Stimulated activated CD8-positive, alpha-beta memory T cell treated with anti-CD3 and anti-CD28 coated beads, Interleukin-7, amount 100 ng/mL, for 24 hours (primary cell): ENCODE measurements at places on chromosomes 13 and 19.
A peak's percentile ranks its signal among the peaks of the same experiment; 100 is the strongest.

DNA sequence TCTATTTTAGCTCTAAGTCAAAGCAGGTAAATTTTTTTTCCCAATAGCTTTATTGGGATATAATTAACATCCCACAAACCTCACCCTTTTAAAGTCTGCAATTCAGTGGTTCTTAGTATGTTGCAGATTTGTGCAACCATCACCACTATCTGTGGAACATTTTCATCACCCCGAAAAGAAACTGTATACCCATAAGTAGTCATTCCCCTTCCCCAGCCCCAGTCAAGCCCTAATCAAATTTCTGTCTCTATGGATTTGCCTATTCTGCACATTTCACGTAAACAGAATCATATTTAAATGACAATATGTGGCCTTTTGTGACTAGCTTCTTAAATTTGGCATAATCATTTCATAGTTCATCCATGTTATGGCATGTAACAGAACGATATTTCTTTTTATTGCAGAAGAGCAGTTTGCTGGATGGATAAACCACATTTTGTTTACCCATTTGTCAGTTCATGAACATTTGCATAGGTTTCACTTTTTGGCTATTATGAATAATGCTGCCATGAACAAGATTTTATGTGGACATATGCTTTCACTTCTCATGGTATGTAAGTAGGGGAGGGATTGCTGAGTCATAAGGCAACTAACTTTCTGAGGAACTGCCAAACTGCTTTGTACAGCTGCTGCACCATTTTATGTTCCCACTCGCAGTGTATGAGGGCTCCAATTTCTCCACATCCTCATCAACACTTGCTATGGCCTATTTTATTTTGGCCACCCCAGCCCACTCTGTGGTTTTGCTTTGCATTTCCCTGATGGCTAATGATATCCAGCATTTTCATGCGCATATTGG lies 10.9 kb downstream of the SLC46A3 start:
- DNase-seq: no peak

GRCh38 chr13:51251480-51251879 lies 29.3 kb downstream of the FAM124A start:
- DNase-seq: no peak

DNA sequence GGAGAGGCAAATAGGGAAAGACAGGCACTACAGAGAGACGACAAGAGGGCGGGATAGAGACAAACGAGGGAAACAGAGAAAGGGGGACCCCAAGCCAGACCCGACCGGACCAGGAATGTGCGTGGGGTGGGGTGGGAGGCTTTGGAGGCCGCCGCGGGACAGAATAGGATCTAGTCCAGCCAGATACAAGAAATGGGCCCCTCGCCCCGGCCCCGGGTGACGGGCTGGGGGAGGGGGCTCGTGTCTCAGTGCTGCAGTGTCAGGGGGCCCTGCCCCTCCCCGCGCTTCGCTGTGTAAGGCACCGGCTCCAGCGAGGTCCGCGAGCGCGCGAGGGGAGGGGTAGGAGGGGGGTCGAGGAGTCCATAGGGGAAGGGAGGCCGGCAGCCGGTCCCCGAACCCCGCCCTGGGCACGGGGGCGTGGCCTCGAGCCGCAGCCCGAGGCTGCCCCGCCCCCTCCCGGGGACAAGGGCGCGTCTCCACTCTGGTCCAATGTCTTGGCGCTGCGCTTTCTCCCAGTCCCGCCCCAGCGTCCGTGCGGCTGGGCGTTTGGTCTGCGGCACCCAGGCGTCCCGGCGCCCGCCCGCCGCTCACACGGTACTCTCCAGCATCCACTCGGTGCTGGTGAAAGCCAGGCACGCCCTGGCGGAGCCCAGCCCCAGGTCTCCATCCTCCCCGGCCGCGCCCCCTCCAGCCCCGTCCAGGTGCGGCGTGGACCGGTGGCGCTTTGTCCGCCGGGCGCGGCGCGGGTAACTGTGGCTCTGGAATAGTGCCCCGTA lies 11.0 kb downstream of the IFNL1 start:
- no peak for DNase-seq

DNA sequence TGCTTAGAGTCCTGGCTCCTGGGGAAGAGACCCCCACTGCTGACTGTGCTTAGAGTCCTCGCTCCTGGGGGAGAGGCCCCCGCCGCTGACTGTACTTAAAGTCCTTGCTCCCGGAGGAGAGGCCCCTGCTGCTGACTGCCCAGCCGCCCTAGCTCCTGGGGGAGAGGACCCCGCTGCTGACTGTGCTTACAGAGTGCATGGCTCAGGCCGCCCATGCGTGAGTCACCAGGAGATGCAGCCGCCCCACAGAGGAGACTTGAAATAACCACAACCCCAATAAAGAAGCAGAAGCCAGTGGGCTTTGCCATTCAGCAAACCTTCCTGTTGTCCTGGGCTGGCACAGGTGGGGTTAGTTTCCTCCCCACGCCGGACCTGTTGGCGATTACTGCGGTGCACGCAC lies 79.2 kb upstream of the C13orf46 start:
- DNase-seq: no peak

DNA sequence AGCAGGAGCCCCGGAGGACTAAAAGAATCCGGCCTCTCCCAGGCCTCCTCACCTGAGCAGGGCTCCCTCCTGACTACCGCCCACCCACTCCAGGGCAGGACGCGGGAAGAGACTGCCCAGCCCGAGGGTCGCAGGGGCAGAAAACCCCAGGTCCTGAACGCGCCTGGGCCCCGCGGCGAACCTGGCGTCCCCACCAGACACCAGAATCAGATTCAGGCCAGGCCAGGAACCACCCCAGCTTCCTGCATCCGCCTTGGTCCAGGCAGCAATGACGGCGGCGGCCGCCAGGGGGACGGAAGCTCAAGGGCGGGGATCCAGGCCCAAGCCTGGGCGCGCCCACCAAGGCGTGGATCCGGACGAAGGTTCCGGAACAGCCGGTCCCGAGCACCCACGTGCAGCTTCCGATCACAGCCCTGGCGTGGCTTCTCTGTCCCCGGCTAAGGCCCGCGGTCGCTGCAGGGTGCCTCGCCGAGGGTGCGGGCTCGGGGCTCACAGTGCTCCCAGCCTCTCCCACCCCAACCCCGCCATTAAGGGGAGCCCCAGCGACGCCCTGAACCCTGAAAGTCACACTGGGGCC lies 3.6 kb downstream of the LGALS7 start:
- peak; percentile 75 for DNase-seq

- no peak for DNase-seq
Measured at GRCh38 chr13:111610879-111611278, 290.4 kb downstream of the TEX29 start.

- no peak for DNase-seq
Measured at GRCh38 chr13:98050041-98050466, 92.8 kb upstream of the FARP1 start.

DNA sequence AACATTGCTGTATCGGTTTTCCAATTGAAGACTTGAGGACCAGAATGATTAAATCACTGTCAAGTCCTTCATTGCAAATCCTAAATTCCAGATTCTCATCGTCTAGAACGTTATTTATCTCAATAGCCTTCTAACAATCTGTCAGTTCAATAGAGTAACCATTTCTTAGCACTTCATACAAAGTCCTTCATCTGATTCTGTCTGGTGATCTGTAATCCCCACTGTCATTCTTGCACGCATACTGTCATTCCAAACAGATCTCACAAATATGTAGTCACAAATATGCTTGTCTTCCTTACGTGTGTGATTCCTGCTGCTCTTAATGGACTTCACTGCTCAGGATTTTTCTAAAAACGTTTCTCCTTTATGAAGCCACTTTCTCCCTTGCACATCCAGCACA lies 1197.5 kb downstream of the EFNB2 start:
- no peak for DNase-seq

- no peak for DNase-seq
Measured at GRCh38 chr13:75513271-75513670, 24.4 kb downstream of the COMMD6 start.

- no peak for DNase-seq
Measured at GRCh38 chr13:98094678-98095266, 48.1 kb upstream of the FARP1 start.

GRCh38 chr19:39599116-39599515 lies 3.2 kb upstream of the LGALS13 start:
- DNase-seq: no peak

GRCh38 chr19:46726551-46726950 lies 9.6 kb upstream of the PRKD2 start:
- no peak for DNase-seq

DNA sequence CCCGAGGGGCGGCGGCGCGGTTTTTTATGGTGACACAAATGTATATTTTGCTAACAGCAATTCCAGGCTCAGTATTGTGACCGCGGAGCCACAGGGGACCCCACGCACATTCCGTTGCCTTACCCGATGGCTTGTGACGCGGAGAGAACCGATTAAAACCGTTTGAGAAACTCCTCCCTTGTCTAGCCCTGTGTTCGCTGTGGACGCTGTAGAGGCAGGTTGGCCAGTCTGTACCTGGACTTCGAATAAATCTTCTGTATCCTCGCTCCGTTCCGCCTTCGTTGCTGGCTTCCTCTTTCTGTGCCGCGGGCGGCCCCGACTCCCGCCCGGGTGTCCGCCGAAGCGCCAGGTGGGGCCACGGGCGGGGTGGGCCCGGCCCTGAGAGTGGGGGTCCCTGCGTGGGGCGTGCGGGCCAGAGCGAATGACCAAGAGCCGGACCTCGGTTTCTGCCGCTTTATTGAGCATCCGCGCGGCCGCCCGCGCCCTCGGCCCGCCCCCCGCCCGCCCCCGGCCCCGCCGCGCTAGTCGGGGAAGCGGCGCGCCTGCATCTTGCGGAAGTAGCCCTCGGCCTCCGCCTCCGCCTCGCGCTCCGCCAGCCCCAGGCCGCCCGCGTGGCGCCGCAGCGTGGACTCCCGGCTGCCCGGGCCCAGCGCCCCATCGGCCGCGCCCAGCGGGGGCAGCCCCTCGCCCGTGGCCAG lies 9.6 kb downstream of the PLPPR3 start:
- no peak for DNase-seq

DNA sequence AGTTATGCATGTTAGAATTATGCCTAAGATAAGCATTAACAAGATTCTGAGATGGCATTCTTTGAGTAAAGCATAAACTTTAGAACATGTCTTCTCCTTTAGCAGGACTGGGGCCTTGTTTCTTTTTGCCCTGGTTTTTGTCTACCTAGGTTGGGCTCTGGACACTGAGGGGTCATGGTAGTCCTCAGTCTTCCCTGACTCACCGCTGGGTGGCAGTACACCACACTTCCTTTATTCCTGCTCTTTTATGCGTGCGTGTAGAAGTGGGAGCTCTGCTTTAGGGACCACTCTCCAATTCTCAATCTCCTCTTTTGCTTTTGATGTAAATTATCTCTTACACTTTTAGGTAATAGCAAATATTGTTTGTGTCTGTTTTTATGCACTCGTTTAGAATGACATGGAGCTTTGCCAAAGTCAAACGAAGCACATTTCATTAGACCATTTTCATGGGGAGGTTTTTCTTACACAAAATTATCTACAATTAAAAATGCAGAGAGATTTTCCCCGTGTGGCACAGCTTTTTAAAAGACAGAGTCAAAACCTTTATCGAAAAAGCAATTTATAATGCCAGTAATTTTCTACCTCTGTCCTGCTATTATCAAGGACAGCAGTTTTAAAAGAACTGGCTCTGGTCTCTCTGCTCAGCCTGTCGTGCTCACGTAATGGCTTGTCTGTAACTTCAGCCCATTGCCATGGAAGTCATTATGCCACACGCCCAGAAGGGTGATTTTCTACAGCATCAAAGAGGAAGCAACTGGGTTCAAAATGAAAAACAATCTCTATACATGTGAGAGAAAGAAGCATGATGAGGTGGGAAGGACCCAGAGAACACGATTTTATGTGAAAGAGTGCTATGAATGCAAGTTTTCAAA lies 413.9 kb downstream of the COG6 start:
- DNase-seq: peak; percentile 37

DNA sequence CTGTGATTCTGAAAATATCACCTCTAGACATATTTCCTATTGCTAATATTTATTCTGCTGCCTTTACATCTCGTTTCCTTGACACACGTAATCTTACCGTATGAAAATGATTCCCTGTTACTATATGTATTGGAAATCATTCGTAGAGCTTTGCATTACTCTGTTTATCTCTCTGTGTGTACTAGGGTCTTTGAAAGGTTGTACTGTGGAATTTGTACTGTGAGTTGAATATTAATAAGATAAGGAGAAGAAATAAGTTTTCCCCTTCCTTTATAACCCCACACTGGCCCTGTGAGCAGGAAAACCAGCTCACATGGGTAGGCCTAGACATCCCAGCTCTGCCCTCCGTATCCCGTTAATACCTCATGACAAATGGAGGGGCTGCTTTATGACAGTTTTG lies 354.9 kb downstream of the KLF5 start:
- DNase-seq: no peak

DNA sequence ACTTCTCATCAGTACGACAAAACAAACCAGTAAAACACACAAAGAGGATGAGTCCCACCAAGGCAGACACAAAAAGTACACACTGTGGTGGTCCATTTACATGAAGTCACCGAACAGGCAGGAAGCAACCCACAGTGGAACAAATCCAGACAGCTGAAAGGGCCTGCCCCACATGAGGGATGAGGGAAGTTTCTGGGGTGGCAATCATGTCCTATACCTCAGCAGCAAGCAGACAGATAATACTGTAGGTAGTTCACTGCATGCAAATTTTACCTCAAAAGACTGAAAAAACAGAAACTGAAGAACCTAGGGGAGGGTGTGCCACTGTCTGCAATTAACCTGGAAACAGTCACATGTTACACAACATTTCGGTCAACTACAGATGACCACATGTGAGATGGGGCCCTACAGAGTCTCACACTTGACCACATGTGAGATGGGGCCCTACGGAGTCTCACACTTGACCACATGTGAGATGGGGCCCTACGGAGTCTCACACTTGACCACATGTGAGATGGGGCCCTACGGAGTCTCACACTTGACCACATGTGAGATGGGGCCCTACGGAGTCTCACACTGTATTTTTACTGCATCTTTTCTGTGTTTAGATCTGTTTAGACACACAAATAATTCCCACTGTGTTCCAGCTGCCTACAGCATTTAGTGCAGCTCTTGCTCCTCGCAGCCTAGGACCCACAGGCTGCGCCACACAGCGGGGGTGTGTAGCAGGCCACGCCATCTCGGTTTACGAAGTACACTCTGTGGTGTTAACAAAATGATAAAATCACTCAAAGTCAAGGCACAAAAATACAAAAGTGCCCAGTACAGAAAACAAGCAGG lies 22.2 kb downstream of the PCID2 start:
- no peak for DNase-seq

DNA sequence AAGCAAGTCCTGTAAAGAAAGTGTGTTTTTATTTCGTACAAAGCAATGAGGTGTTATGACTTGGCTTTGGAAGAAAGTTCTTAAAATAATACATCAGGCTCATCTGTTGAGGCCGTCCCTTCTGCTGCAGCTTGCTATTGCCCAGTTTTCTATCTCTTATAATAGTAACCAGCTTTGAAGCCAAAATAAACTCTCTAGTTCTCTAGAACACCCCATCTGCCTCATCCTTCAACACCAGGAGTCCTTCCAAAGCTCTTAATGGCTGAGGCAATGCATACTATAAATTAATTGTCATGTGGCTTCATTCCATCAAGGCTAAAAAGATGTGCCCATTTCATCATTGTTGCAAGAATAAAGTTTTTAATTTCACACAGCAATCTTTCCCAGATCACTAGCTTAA lies 49.4 kb upstream of the IPO5 start:
- DNase-seq: no peak

DNA sequence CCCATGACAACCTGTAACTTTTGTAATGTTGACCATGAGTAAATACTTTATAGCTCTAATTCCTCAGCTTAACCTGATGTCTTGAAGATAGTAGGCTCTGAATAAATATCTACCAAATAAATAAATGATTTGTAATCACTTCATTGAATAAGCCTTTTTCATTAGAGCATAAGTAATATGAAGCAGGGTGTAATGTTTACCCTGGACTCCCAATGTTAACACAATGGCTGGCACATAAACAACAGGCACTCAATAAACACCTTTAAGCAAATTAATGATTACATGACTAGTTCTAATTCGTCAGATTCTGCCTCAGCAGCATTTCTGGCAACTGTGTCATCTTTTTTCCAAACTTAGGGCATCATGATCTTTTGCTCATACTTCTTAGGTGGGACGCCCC lies 396.3 kb downstream of the LIG4 start:
- DNase-seq: no peak
